Stimulated activated CD4-positive, alpha-beta T cell treated with anti-CD3 and anti-CD28 coated beads, Interleukin-1b, Interleukin-23, amount 100 ng/mL, for 1 hour (primary cell): ENCODE measurements at places on chromosomes 12 and 14.

DNA sequence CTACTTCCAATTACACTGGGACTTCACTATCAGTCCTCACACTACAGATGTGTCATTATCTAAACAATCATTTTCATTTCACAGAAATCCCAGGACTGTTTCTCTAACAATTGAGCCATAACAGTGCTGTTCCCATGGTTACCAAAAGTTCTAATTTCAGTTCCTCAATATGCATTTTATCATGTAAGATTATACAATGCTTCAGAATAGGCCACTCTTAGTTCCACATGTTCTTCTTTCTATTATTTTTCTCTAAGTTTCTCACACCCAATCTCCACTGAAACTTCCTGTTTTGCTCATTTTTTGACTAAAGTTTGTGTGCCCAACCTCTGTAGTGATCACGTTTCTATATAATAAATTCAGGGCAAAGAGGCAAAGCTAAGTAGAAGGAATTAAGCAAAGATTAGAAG is 185.8 kb downstream of the DUSP6 start:
- no peak for DNase-seq

GRCh38 chr12:69947123-69947522 is 122.1 kb downstream of the MYRFL start:
- no peak for DNase-seq

DNA sequence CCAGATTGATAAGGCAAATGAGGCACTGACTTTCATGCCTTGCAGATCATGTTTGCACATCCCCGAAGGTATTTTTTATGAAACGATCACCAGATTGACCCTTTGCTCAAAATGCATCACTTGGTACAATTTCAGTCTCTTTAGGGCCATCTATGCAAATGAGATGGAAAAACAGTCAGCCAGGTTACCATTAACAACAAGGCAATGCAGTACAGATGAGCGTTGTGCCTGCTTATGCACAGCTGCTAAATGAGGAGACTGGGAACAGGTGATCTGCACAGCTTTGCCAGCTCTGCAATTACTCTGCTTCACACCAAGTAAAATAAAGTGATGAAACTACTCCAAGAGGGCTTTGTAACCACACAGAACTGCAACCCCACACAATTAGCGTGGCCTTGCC is 26.1 kb upstream of the PLEKHG7 start:
- no peak for DNase-seq

DNA sequence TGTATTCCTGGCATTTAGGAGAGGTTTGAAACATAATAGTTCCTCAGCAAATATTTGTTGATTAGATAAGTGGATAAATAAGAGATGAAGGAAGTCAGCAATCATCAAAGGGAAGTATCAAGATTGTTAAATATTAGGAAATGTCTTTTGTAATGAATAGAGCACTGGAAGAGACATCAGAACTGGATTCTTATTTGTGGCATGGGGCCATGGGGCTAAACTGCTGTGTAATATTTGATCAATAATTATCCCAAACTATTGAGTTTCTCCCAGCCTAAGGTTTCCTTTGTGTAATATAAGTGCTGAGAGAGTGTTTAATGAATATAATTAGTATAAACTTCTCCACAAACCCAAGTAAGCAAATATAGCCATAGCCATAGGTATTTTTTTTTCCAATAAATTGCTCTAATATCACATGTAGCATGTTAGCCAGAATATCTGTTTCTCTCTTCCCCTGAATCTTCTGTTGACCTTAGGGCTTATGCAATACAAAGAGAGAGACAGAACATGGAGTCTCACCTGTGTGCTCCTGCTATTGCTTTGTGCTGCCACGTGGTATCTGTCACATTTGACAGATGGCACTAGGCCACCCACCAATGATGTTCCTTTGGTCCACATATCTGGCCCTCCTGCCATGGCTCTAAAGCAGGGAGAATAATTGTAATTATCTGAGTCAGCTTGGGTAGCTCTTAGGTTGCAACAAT is 658.7 kb downstream of the SOX5 start:
- no peak for DNase-seq

GRCh38 chr12:19277711-19278110 is 148.2 kb downstream of the PLEKHA5 start:
- DNase-seq = no peak

DNA sequence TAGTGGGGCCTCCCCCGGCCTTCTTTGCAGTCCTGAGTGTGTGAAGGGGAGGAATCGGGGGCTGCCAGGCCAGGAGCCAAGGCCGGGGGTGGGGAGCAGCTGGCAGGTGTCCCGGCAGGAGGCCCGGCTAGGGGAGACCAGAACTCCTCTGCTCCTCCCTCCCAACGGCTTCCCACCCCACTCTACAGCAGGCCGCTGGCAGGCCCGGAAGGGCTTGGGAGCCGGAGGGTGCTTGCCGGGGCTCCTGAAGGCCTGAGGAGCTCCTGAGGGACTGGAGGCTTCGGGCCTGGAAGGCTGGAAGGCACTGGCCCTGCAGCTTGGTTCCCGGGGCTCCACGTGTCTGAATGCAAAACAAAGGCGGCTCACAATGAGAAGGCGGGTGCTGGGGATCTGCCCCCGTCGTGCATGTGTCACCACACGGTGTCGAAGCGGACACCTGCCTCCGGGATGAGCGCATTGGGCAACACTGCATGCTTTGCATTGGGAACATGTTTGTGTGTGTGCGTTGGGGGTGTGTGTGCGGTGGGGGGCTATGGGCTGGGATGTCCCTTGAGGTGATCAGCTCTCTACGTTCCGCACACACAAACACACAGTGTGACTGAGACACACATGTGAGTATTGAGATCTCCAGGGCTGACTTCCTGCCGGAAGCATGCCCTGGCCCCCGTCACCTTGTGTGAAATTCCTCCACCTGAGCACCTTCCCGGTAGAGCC is 30.9 kb upstream of the ANKRD9 start:
- no peak for DNase-seq

DNA sequence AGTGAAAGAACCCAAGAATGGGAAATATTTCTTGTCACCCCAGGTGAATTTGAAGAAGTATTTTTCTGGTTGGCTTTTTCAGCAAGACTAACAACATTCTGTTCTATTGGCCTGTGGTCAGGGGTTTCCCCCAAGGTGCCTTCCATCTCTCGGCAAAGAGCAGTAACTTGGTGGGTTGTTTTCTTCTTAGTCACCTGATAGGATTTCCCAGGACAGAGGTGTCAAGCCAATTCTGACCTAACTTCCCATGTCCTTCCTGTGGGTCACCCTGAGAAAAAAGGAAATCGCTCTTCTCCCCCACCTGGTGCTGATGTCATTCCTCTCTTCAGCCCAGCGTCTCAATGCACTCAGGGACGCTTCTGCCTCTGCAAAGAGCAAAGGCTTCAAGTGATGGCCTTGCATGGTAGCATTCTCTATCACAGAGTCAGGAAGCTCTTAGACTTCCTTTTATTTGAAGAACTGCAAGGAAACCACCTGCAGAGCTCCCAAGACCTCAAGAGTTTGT is 16.1 kb upstream of the IFNG start:
- DNase-seq = no peak

DNA sequence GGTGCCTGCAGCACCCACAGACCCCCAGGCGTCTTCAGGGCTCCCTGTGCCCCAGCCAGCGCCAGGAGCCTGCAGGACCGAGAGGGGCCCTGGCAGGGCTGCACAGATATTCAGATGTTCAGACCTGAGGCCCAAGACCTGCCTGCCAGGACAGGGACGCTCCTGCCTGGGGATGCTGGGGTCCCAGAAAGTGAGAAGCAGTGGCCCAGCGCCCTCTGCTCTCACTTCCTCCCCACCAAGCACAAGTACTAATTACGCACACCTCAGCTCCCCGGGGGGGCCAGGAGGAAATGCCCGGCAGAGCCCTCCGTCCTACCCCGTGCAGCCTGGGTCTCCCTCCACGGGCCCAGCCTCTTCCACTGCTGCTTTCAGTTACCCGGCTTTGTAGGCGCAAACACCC is 28.8 kb upstream of the INF2 start:
- DNase-seq = no peak

DNA sequence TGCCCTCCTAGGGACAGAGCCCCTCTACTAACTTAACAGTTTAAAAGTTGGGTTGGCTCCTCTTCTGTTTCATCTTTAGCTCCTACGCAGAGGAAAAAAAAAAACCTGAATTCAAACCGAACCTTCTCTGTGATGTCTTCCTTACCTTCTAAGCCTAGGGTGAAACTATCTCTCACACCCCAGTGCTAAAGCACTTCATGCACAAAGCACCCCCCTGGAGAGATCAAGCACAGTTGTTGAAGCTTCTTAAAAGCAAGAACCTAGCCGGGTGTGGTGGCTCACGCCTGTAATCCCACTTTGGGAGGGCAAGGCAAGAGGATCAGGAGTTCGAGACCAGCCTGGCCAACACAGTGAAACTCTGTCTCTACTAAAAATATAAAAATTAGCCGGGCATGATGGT is 37.6 kb downstream of the CORO1C start:
- no peak for DNase-seq

GRCh38 chr14:90490720-90491050 is 93.9 kb downstream of the CALM1 start:
- no peak for DNase-seq

DNA sequence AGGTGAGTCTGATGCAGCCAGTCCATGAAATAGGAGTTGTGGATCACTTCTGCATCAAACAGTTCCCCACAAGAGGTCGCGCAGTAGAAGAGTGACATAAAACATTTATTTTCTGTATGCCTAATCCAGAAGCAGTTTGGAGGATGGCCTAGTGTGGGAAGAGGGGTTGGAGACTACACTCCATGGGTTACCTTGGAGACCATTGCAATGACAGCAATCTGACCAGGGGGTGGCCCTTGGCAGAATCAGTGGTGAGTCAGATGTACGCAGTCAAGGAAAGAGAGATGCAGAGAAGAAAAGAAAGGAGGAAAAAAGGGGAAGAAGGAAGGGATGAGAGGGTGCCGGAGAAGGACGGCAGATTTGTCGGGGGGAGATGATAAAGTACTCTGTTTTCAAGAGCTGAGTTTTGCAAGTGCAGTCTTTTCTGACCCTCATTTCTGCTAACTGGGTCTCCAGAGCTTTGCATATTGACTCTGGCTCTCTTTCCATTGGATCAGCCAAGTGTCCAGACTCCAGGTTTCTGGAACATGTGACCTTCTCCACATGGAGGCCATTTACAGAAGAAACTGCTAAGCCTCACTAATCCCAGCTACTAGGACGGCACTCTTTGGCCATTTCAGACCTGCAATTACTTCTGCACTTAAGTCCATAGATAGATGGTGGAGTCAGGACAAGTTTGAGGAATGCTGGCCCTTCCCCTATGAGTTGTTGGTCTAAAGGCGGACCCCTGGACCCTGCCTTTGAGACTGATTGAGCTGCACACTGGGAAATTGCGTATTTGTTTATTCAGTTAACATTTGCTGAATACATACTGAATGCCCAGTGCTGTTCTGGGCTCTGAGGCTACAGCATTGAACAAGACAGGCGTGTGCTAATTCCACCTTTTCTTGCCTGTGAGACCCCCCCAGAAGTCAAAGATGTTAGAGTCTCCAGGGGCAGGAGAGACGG is 424.2 kb downstream of the BCL11B start:
- DNase-seq = no peak

DNA sequence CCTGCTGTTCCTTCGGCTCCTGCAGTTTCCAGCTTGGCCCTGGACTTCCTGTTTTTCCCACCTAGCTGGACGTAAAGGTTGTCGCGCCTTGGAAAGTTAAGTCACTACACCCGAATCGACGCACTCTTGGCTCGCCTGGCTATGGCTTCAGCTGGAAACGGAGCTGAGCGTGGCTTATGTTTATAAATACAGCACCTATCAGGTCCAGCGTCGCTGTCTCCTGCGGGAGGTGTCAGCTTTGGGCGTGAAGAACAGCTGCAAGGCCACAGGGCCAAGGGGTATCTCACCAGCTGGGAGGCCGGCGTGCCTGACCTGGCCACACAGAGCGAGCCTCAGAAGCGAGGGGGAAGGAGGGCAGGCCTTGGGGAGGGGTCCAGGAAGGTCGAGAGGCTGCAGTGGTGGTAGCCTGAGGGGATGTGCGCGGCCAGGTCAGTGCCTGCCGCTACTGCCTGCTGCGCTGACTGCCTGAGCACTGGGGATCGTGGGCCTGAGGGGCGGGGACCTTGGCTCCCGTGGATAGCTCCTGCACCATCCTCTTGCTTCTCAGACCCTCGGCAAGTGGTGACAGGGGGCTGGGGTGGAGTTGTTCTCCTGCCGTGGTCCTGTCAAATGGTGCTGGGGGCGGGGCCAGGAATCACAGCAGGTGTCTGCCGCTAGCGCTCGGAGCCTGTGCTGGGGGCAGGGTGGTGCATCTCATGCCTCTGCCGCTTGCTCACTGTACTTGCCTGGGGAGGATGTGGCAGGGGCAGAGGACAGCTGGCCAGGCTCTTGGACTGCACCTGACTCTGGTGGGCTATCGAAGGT is 12.5 kb downstream of the PACS2 start:
- DNase-seq = no peak

DNA sequence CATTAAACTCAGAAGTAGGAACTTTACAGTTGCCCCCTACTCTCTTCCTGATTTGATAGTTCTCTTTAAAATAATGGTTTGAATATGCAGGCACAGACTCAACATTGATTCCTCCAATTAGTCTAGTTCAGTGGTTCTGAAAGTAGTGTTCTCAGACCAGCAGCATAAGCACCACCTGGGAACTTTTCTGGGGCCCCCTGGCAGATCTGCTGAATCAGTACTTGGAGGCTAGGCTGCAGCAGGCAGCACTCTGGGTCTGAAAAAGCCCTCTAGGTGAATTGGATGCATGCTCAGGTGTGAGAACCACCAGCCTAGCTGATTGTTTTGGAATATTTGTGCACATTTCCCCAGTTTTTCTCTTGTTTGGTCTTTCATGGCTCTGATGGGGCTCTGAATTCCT is 198.6 kb upstream of the NOS1 start:
- DNase-seq = no peak

DNA sequence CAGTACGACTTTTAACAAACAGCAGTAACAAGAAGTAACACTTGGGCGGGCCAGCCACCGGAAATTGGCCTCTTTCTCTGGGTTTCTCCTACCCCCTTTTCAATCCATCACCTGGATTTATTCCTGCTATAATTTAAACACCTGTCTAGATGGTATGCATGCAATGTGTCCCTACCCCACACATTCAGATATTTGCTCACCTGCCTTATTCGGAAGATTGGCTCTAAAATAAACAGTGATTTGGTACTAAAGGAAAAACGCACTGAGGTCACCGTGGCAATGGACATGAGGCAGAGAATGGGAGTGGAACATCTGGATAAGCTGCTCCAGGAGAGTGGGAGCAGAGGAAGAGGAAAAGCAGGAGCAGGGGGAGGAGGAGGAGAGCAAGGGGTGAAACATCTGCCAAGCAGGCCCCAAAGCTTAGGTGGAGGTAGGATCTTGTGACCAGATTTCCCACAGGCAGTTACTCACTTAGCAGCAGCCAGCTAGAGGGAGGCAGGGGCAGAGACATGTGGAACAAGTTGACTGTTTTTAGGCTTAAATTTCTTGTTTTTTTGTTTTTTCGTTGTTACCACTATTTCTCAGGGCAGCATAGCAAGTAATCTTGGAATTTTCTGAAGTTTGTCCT is 150.9 kb downstream of the TTLL5 start:
- no peak for DNase-seq

- no peak for DNase-seq
Measured at GRCh38 chr12:6229224-6230218, 29.3 kb downstream of the CD9 start.

GRCh38 chr14:92466059-92466458 is 47.5 kb upstream of the RIN3 start:
- DNase-seq = no peak
